ENCODE measurements at places on chromosomes 6 and 20.

GRCh38 chr6:15349379-15349778 is 103.5 kb downstream of the JARID2 start:
- DNase-seq: no peak

DNA sequence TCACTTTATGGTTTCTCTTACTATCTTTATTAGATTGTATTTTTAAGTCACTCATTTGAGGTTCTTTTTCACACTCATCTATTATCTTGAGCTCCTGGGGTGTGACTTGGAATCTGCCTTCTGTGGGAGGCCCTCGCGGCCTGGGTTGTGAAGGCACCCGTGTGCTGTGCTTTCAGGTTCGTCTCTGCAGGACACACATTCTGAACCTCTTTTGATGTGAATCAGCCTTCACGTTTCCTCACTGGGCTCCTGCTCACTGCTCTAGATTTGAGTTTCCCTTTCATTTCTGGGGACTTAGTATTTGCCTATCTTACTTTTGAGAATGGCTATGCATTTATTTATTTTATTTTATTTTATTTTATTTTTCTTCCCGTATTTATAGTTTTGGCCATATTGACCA is 97.8 kb downstream of the PACRG start:
- DNase-seq: no peak

DNA sequence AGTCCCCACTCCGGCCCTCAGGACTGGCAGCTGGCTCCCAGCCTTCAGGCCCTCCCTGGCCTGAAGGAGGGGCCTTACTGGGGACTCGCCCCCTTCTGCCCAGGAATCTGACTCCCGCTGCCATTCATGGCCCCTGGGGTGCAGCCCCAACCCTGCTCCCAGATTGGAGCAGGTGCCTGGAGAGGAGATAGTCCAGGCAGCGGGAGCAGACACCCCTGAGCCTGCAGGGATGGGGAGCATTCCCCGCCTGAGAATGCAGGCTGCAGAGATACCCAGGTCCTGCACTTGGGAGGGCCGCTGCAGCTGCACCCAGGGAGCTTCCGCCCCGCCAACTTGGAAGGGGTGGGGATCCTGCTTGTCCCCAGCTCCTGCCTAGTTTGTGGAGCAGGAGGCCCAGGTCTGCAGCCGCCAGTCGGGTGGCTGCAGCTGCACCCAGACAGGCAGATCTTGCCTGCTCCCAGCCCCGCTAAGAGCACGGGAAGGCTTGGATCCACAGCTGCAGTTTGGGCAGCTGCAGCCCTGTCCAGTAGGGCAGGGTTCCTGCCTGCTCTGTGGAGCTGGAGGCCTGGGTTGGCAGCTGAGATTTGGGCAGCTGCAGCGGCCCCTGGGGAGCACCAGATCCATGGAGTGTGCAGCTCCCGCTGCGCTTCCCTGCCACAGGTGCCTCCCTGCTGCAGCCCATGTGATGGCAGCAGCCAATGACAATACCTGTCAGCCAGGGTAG is 5.2 kb downstream of the GTSF1L start:
- DNase-seq: peak; percentile 11

- no peak for DNase-seq
Observed at GRCh38 chr6:164152611-164153010, 738.1 kb downstream of the QKI start.

- DNase-seq: peak; percentile 35
Observed at GRCh38 chr20:32509639-32510066, 75.5 kb downstream of the NOL4L start.

DNA sequence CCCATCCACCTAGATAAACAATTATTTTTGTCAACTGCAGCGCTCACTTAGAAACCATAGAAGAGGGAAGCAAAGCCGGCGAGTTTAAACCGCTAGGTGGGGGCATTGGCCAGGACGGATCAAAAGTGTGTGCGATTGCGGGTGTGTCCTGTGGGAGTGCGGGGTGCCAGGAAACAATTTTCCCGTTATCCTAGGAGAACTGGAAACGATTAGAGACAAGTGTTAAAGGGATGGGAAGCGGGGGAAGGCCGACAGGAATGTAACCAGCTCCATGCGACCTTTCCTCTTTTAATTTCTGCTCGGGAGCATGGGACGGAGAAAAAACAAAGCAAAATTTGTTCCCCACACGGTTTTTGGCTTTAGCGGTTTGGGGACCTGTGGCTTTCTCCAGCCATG is 2.8 kb upstream of the HTR1B start:
- peak; percentile 53 for DNase-seq

DNA sequence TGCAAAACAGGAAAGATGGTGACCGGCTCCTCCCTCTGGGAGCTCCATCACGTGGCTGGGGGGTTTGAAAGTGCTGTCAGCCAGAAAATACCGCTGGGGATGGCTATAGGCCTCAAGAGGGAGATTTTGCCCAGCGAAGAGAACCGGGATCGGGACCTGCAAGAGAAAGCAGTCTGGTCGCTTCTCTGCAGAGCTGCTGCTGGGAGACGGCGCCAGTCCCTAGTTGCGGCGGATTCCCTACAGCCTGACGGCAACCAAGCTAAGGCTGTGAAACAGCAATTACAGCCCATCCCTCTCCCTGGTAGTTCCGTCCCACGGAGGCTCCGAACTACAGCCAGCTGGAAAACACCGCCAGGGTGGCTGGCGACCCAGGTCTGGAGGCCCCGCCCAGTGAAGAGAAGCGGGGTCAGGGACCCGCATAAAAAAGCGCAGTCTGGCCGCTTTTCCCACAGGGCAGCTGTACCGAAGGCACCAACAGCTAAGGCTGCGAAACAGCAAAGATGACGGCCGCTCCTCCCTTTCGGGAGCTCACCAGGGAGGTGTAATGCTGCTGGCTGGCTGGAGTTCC is 238.1 kb upstream of the IRAK1BP1 start:
- peak; percentile 36 for DNase-seq

GRCh38 chr6:113805173-113805790 is 51.9 kb upstream of the MARCKS start:
- no peak for DNase-seq

DNA sequence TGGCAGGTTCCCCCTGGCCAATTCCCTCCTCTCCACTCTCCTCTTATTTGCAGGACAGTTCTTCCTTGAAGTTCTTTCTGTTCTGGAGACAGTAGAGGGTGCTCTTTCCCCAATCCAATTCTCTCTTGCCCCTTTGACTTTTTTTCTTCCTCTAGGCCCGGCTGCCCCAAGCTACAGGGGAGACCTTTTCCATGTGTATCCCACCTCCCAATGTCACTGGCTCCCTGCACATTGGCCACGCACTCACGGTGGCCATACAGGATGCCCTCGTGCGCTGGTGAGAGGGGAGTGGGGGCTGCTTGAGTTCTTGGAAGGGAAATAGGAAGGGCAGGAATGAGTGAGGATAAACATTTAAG is 1.5 kb downstream of the VARS2 start:
- DNase-seq: peak; percentile 62

DNA sequence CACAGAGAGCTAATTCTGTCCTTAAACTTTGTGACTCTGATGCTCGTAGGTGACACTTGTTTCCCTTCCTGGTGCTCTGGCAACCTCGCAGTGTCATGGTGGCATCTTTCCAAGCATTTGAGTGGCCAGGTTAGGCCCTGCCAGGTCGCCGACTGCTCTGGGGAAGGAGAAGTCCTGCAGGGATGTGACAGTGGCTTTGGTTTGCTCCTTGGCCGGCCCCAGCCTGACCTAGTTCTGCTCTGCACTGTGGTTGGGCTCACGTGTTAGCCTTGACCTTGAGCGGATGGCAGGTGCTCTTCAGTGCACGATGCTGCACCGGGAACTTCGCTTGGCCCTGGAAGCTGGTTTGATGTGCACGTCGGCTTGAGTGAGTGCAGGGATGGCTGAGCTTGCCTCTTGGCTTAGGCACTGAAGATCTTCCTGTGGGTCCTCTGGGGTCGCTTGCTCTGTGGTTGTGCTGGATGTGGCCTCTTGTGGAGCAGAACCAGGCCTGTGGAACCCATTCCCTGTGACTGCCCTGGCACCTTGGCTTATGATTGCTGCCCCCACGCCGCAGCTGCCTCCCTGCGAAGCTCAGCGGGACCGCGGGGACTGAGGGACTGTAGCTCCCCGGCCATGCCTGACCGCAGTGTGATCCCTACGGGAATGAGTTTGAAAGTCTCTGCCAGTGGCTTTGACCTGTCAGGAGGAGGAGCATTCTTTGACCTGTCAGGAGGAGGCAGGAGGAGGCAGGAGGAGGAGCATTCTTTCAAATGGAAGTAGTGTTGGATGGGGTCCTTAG is 8.7 kb downstream of the OSBPL2 start:
- DNase-seq: no peak

DNA sequence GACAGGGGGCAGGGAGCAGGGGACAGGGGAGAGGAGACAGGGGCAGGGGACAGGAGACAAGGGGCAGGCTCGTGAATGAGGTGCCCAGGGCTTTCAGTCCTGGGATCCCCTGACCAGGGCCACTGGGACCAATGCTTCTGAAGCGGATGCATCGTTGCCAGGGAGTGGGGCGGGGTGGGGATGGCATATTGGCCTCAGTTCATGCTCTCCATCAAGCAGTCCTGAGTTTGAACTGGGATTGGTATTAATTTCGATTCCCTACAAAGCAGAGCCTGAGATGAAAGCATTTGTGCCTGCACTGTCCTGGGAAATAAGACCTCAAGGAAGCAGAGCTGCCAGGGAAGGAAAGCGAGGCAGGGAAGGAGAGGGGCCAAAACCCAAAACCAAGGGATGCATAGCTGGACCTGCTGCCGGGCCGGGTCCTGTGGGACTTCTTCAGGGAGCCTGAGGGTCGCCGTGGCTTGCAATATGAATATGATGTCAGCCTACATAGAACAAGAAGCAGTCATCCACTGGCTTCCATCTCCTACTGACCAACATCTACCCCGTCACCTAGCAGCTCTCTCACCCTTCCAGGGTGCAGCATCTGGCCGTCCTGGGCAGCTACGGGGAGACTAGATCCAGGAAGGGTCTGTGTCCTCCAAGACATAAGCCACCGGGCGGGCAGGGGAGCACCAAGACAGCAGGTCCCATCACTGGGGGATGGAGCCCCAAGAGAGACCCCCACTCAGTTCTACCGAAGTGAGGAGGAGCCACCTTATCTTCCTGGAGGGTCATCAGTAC is 233.3 kb downstream of the SYNDIG1 start:
- no peak for DNase-seq

DNA sequence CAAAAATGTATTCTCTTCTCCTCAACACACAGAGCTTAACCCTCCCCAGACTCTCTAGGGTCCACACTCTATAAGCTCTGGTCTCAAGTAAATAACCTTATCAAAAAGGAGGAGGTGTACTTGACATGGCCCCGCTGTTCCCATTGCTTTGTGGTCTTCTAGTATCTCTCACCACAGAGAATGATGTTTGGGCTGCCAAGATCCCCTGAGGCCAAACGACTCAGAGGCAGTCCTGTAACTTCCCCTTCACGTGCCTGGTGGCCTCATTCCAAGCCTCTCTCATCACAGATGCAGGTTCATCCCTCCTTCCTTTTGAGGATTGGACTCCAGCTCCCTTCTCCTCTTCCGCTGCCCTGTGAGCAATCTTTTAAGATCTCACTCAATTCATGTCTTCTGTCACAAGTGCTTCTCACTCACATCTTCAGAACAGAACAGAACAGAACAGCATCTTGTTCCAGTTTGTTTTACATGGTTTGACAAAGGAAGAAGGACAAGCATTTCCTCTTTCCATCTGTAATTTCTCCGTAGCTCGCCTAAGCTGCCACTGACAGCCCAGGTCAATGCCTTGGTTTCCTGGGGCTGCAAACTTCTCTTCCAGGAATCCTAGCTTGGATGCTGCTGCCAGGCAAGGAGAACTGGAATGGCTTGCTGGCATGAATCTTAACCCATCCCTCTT is 541.5 kb downstream of the CD83 start:
- no peak for DNase-seq

GRCh38 chr6:35342258-35343091 is at the start of gene PPARD:
Gene PPARD (plus strand): TSS chr6:35342558. CDS start chr6:35411088, 68,530 bp downstream.
- peak; percentile 93 for DNase-seq

DNA sequence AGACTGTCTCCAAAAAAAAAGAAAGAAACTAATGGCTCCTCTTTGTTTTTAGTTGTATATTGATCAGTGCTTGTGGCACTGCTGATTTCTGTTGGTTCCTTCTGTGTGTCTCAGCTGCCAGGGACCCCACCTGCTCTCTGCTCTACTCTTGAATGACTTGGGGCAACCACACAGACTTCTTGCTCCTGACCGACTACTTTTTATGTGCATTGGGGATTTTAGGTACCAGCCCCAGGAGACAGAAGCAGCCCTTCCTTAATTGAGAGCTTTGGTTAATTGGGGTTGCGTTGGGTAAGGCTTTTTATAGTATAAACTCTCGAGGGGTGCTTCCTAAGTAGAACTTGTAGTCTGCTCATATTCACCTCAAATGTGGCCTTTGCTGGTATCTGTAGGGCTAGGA is 6.9 kb downstream of the STK35 start:
- DNase-seq: no peak

- DNase-seq: no peak
Observed at GRCh38 chr6:44117397-44118128, 9.7 kb downstream of the MRPL14 start.

GRCh38 chr20:29443819-29444218 is 1813.6 kb upstream of the DEFB115 start:
- DNase-seq: no peak

Data from right kidney (tissue), 9 donors.